GM12865 (cell line): ENCODE measurements at places on chromosomes 4 and X.

GRCh38 chr4:140113653-140114052, 40.3 kb downstream of the MAML3 start:
- DNase-seq: no peak

DNA sequence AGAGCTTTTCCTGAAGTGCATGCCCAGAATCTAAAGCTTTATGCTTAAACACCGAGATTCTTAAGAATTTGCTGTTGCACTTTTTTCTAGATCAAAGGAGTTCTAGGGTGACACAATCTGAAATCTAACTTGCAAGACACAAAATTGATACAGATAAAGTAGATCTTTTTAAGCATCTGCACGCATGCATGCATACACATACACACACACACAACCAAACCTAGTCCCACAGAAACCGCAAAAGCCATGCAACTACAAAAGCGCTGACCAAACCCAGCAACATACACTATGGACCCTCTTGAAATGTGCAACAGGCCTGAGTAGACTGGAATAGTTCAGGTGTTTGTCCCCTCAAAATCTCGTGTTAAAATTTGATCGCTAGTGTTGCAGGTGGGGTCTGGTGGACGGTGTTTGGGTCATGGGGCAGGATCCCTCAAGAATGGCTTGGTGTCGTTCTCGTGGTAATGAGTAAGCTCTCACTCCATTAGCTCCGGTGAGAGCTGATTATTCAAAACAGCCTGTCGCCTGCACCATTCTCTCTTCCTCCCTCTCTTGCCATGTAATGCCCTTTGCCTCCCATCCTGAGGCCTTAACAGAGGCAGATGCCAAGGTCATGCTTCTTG, 52.7 kb downstream of the IRF2 start:
- DNase-seq: peak; percentile 61

GRCh38 chr4:48943387-48943786, 36.8 kb upstream of the OCIAD2 start:
- no peak for DNase-seq

GRCh38 chr4:3802571-3803474, 36.6 kb downstream of the ADRA2C start:
- no peak for DNase-seq

- DNase-seq: peak; percentile 40
Measured at GRCh38 chrX:40952855-40953254, 132.4 kb upstream of the USP9X start.

DNA sequence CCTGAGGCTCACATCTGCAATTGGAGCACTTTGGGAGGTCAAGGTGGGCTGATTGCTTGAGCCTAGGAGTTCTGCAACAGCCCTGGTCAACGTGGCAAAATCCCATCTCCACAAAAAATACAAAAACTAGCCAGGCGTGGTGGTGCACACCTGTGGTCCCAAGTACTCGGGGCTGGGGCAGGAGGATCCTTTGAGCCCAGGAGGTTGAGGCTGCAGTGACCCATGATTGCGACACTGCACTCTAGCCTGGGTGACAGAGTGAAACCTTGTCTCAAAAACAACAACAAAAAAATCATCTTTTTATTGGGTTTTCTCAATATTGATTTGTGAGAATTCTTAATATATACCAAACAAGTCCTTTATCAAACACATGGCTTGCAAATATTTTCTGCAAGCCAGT, 64.9 kb downstream of the ANKRD17 start:
- no peak for DNase-seq

DNA sequence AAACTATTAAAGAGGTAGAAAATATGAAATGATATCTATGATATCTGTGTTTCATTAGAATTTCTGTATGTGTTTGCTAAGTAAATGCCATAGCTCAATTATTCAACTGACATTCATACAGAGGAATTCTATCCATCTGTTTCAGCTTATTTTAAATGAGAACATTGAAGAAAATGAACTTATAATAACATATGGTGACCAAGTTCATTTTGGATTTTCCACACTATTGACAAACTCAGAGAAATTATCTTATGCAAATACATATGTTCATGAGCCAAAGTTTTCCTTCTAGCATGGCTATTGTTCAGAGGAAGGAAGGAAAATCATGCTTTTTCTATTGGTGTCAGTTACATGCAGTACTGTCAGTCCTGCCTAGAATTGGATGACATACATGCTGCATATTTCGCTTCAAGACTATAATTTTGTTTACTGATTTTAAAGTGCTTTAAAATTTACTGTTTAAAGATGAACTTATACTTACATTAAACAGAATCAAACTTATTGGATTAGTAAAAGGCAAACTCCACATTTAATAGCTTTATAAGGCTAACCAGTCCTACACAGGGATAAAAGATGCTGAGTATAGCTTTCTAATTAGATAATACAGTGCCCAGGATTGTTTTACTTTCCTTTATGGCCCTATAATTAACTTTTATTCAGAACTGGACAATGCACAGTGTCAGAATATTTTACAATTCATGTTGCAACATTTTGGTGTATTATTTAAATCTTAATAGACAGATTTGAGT, 646.2 kb downstream of the TRAM1L1 start:
- no peak for DNase-seq

- no peak for DNase-seq
Measured at GRCh38 chr4:145496292-145496691, 14.6 kb downstream of the SMAD1 start.

DNA sequence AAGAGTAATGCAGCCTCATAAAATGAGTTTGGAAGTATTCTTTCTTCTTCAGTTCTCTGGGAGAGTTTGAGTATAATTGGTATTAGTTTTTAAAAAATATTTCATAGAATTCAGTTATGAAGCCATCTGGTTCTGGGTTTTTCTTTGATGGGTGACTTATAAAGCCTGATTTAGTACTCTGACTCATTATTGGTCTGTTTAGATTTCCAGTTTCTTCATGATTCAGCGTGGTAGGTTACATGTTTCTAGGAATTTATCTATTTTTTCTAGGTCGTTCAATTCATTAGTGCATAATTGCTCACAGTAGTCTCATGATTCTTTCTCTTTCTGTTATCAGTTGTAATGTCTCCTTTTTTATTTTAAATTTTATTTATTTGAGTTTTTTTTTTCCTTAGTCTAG, 111.2 kb downstream of the CEP44 start:
- no peak for DNase-seq

GRCh38 chrX:2969021-2969420, 37.3 kb upstream of the ARSH start:
- DNase-seq: no peak

GRCh38 chr4:22190855-22191254, 242.3 kb upstream of the KCNIP4 start:
- no peak for DNase-seq

DNA sequence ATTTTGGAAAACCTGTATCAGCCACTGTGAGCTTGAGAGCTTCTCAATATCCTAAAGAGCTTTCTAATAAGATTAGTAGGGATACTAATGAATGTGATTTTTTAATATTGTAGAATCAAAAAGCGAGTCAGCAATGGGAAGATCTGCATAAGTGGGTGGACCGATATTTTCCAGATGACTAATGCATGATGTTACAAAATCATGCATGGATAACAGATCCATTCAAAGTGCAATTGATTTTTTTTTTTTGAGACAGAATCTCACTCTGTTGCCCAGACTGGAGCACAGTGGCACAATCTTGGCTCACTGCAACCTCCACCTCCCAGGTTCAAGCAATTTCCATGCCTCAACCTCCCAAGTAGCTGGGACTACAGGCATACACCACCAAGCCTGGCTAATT, 7.3 kb upstream of the CLDN2 start:
- no peak for DNase-seq

- no peak for DNase-seq
Measured at GRCh38 chr4:42558156-42558555, 98.7 kb downstream of the ATP8A1 start.

- DNase-seq: no peak
Measured at GRCh38 chr4:39433878-39434492, 24.7 kb downstream of the RPL9 start.

DNA sequence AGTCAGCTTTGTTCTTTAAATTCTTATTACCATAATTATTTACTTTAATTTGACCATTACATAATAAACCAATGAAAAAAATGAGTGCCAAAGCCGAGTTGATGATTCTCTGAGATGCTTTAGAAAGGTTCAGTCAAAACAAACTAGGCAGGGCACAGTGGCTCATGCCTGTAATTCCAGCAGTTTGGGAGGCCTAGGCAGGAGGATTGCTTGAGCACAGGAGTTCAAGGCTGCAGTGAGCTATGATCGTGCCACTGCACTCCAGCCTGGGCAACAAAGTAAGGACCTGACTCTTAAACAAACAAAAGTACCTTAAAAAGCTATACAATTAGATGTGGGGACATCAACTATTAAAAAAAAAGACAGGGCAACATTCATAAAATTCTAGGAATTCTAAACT, 75.0 kb downstream of the AFAP1 start:
- no peak for DNase-seq

GRCh38 chr4:109947918-109948317, 35.2 kb downstream of the EGF start:
- DNase-seq: no peak

DNA sequence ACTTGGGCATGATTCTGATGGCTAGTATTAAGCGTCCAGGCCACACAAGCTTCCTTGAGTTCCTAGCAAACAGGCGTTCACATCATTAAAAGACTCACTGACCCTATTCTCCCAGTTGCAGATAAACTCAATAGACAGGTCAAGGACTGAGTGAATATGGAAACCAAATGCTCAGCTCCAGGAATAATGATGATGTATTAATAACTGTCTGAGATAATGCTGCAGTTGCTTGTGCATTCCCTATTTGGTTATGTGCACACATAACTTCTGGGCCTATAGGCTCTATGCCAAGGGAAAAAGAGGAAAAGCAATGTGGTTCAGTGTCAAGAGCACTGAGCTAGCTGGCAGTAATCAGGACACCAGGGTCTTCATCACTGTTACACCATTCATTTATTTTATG, 3.5 kb downstream of the RAB9B start:
- DNase-seq: no peak

GRCh38 chrX:73832319-73832718, 269.3 kb downstream of the CHIC1 start:
- DNase-seq: no peak

DNA sequence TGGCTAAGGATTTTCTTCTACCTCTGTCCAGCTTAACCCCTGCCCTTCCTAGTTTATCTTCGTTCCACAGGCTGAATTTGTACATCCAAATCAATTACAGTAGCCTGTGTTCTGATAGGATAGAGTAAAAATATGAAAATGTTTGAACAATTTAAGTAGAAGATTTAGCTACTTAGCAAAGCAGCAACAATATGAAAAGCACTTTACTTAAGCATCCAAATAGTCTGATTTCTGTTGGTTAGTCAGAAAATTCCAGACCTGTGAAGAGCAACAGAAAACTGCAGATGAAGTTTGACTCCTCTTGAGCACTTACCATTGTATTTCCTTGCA, 2.0 kb downstream of the ARSJ start:
- no peak for DNase-seq
